Activated CD8-positive, alpha-beta T cell treated with anti-CD3 and anti-CD28 coated beads, Interleukin-2, amount 10 ng/mL, durations not matched to agents 7 days and 5 days (primary cell): ENCODE measurements at places on chromosomes 13 and 19. TPM values are rescaled to one million over a fixed set of nuclear protein-coding genes. Genes with fewer than 3 reads are reported as not detected.

Gene NPHS1
- total RNA-seq, result not detected

Gene TMEM221
- total RNA-seq, result not detected

Gene CYP2S1
- total RNA-seq, result 0.95 TPM

Gene OR7A5
- total RNA-seq, result not detected

- DNase-seq, result no peak
Observed at GRCh38 chr13:77554069-77554468, 18.6 kb downstream of the SCEL start.

- no peak for DNase-seq
Observed at GRCh38 chr19:2166741-2167738, 3.3 kb downstream of the DOT1L start.

DNA sequence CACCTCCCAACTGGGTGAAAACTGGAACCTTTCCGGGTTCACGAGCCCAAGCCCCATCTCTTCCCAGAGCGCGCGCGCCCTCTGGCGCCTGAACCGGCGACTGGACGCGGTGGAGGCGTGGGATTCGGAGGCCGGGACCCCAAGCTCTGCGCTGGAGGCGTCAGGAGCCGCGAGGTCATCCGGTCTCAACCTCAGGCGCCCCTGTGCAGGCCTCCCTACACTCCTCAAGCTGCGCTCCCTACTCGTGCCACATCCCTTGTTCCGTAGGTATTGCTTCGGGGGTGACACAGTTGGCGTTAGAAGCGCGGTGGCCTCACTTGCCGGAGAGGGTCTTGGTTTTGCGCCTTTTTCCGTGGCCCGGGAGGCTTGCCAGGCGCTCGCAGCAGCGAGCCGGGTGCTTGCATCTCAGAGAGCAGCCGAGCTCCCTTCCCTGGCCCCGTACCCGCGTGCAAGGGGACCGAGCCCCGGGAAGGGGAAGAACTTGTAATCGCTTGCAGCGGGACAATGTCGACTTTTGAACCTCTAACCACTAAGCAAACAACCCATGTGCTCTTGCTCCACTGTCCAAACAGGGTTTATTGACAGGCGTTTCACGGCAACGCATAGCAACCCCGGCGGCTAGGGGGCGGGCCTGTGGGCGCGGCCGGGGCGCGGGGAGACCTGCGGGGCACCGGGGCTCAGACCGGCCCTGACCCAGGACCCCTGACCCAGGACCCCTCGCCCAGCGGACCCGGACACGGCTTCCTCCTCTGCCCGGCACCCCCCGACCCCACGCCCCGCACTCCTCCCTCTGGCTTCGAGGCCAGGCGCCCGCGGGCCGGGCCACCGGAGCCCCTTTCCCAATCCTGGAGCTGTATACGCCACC lies 8.5 kb downstream of the CDX2 start:
- DNase-seq, result peak; percentile 56

DNA sequence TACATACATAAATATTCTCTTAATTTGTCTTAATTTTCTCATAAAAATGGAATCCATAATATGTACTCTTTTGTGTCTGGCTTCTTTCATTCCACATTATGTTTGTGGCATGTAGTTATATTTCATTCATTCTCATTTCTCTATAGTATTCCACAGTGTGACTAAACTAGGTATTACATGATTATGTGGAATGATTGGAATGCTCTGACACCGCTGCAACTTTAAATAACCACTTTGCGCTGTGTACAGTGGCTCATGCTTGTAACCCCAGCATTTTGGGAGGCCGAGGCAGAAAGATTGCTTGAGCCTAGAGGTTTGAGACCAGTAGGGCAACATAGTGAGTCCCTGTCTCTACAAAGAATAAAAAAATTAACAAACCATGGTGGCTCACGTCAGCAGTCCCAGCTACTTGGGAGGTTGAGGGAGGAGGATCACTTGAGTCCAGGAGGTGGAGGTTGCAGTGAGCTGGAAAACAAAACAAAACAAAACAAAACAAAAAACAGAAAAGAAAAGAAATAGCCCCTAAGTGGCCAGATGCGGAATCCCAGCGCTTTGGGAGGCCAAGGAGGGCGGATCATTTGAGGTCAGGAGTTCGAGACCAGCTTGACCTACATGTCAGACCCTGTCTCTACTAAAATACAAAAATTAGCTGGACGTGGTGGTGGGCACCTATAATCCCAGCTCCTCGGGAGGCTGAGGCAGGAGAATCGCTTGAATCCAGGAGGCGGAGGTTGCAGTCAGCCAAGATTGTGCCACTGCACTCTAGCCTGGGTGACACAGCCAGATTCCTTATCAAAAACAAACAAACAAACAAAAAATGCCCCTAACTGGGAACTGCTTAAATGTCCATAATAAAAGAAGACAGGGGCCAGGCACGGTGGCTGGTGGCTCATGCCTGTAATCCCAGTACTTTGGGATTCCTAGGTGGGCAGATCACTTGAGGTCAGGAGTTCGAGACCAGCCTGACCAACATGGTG lies 8.0 kb upstream of the SAE1 start:
- DNase-seq, result no peak

- no peak for DNase-seq
Observed at GRCh38 chr13:103883164-103883563, 816.9 kb upstream of the SLC10A2 start.

DNA sequence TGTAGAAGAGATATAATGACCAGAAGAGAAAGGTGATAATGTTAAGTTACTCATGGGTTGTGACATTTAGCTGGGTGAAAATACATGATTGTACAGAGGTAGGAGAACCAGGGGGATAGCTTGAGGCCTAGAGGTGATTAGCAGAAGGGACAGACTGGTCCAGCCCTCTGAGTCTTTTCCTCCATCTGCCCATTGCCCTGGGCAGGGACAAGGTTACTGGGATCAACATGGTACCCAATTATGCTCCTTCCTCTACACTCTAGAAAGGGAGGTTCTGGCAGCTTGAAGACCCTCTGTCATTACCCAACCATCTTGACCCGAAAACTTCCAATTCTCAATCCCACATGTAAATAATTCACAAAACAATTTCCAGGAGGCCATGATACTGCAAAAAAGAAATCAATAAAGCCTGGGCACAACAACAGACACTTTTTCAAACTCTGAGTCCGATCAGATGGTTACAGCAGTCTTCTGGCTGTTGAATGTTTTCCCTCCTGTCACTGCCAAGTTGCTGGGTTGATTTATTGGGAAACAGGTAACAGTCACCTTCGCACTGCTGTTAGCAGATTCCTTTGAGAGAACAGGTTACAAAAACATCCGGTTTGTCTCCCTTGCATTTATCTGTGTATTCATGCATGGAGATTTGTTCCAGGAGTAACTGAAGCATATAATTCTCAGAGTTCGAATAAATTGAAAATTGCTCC lies 239.1 kb upstream of the HTR2A start:
- no peak for DNase-seq

DNA sequence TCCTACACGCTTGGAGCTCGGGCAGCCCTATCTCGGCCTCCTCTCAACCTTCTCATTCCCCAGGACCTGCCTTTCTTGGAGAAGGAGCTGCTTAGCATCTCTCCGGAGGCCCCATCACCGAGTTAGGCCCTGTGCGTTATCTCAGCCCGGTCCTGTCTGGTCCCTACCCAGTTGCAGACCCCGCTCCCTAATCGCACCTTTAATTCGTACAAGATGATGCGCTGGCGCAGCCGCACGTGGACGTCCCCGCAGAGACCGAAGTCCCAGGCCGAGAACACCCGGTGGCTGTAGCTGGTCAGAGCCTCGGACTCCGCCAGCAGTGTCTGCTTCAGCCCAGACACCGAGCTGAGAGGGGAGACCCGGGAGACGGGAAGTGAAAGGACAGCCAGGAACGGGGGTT lies 5.7 kb upstream of the LENG1 start:
- DNase-seq, result no peak

GRCh38 chr13:90926459-90926858 lies 421.0 kb upstream of the MIR17HG start:
- no peak for DNase-seq

DNA sequence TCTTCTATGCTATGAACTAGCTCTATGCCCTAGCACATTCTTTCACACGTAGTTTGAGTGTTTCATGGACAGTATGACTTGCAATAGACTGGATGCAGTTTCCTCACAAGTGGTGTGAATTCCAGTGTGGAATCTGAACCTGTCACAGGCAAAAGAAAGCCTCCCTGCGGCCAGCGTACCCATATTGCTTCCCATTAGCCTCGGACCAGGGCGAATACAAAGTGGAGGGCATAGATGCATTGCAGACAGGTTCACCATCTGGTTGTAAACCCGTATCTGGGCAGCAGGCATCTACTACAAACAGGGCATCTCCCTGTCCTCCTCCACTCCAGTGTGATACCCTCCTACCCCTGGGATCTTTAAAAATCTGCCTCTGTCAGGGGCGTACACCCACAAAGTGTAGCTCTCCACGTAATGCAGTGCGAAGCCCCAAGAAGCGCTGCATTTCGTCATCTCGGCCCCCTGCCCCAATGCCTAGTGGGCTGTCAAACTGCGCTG lies 1.4 kb upstream of the CIC start:
- DNase-seq, result no peak

- no peak for DNase-seq
Observed at GRCh38 chr13:36837354-36838092, 18.5 kb downstream of the RFXAP start.

- no peak for DNase-seq
Observed at GRCh38 chr19:3975637-3976087, 4.8 kb upstream of the DAPK3 start.

DNA sequence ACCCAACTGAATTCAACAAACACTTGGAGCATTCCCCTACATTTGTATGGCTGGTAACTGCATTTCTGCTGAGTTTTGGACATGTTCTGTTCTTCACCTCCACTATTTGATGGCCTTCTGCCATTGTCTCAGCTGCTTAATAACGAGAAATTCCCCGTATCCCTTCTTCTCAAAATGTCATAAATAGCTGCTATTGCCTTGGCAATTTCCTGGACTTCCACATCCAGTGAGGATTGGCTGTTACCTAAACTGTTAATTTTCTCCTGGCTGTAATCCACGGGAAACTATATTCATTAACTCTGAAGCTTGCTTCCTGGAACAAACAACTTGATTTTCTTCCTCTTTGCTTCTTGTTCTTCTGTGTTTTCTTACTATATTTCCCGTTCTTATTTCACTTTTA lies 69.5 kb upstream of the TDRD3 start:
- no peak for DNase-seq

DNA sequence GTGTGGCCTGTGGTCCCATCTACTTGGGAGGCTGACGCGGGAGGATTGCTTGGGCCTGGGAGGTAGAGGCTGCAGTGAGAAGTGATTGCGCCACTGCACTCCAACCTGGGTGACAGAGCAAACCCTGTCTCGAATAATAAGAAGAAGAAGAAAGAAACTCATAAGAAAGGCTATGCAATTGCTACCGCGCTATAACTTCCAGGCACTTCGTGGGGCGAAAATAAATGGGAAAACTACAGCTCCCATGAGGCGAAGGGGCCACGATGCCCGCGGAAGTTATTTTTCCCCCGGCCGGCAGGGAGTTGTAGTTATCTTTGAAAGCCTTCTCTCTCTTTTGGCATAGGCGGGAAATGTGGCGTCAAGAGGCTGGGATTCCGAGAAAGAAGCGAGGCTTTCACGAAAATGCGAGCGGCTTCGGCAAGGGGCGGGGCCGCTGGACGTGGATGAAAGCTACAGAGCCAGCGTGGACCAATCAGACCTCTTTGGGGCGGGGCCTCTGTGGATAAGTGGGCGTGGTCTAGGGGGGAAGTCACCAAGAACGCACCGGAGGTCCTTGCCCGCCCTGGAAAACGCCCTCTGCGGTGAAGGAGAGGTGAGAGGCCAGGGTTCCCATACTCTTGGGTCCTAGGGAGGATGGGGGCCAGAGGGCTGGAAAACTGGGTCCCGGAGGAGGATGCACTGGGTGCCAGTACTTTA lies at the start of gene NUCB1:
Gene NUCB1, plus strand, starts transcription at position 532 of the 696 bp plus-strand sequence. CDS start 485 bp downstream, outside the sequence.
- DNase-seq, result peak; percentile 100

GRCh38 chr13:28340272-28340793 lies 154.6 kb downstream of the FLT1 start:
- DNase-seq, result no peak

DNA sequence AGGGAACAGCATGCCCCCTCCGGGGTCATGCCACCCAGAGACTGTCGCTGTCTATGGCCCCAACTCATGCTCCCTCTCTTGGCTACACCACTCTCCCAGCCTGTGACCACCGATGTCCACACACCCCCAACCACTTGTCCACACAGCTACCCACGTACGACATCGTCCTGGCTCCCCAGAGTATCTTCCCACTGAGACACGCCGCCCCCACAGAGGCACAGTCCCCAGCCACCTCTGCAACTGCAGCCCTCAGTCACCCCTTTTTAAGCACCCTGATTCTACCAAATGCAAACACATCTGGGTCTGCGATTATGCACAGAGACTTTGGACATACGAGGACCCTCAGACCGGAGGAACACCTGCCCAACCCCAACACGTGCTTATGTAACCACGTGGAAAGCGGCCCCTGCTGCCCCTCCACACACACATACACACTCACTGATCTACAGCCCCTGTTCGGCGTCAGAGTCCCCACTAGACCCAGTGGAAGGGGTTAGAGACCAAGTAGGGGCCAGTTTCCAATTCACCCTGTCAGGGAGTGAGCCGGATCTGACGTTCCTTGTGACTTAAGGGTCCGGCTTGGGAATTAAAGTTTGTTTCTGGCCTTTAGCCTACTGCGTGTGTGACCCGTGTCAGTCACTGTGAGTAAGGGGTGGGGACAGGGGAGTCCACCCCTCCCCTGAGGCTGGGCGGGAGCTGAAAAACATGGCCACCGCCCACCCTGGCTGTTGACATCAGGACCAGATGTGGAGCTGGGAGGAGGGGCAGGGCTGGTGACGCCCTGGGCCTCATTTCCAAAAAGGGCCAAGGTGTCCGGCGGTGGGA lies 11.9 kb upstream of the AXL start:
- DNase-seq, result no peak

DNA sequence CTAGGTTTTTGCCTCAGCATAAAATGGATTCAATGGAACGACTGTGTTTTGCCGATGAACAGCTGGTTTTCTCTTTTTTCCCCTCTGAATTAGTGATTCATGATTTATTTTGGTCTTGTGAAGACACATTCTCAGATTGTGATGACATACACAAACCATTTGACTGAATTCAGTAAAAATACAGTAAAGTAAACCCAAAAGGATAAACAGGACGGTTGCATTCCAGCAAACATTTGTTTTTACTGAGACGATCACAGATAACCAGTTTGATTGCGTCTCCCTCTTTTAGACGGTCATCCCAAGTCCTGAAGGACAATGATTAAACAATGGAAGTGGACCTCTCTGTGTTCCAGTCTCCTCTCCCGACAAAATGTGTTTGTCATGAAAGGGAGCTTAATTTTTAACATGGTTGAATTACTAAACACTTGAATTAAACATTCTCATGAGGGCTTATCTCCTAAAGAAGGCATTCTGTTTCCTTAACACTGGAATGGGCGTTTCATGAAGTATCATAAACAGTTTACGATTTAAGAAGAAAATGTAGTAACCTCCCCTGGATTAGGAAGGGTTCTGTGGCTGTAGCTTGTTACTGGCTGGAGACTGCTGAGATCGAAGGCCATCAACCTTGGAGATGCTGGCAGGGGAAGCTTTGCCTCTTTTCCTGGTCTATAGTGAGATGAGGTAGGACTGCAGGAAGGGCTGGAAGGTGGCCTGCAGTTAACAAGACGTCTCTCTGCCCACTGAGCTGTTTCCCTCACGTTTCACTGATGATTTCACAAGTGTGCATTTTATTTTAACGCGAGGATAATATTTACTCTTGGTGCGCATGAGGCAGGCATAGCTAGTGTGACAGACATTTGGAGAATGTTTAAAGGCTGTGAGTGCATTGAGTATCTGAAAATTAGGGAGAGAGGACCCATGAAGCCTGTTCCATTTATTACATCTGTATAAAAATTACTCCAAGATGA lies 457.9 kb downstream of the FGF9 start:
- DNase-seq, result no peak
